Stimulated activated CD4-positive, alpha-beta T cell treated with anti-CD3 and anti-CD28 coated beads, TNF-alpha, amount 100 ng/mL, for 4 hours (primary cell): ENCODE measurements at places on chromosomes 6 and 20.

GRCh38 chr6:156502969-156503504 is 274.1 kb upstream of the ARID1B start:
- DNase-seq = no peak

DNA sequence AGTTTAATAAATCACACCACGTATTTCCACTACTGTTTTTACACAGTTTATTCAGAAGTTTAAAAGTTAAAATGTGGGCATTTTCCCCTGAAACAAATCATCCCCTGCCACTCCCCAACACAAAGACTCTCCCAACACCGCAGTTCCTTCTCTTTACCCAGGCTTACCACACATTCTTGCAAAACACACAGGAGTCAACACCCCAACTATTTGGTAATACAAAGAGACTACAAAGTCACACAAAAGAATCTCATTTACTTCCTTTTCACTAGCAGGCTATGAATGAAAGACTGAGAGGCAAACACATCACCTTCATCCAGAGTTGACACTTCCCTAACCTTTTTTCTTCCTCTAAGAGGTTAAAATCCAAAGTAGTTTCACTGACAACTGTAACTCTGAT is 51.1 kb downstream of the KCTD20 start:
- DNase-seq = no peak

GRCh38 chr20:22470620-22471026 is 113.7 kb downstream of the FOXA2 start:
- DNase-seq = no peak

GRCh38 chr20:56630086-56630493 is 984 bp downstream of the TFAP2C start:
- DNase-seq = no peak

- no peak for DNase-seq
Measured at GRCh38 chr6:27318973-27319372, 6.9 kb upstream of the POM121L2 start.
